ENCODE measurements at places on chromosomes 13 and 19.

- DNase-seq, result no peak
These were observed 1.9 kb downstream of the ARHGAP33 start for GRCh38 chr19:35777086-35777841.

- DNase-seq, result peak; percentile 65
These were observed 548.2 kb downstream of the GPC5 start for GRCh38 chr13:91946498-91947070.

GRCh38 chr19:52345162-52345561 is 9.1 kb downstream of the ZNF610 start:
- DNase-seq, result no peak

GRCh38 chr19:6440905-6441304 is 7.3 kb upstream of the SLC25A41 start:
- DNase-seq, result no peak

DNA sequence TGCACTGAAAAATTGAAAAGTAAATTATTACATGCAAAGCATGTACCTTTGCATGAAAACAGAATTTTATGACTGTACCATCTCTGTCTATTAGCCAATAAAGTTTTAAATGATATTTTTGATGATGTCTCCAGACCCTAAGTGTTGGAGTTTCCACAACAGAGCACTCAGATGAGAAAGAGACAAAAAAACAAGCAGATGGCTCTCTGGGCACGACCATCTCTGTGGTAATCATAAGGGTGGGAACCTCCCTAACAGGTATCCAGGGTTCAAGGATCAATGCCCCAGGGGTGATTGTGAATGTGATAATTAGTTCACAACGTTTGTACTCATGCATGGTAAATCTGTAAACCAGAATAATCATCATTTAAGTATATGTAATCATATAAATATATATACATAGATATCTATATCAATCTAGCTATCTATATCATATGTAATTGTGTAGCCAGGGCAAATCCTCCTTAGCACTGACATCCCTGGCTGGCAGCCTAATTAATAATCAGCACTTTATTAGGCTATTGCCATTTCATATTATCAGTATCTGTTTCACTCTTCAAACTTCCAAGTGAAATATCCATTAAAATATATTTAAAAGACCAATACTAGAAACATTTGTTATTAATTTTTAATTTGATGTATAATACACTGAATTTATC is 41.2 kb upstream of the FAM124A start:
- no peak for DNase-seq

Measured in NCI-H2171 (cell line).